ENCODE measurements at places on chromosomes 11 and 22. TPM values are rescaled to one million over a fixed set of nuclear protein-coding genes. Genes with fewer than 3 reads are reported as not detected.

Gene GSTP1
- total RNA-seq, result 1,225 TPM

Gene ISX
- total RNA-seq, result not detected

Gene THY1
- 200 TPM for total RNA-seq

Gene POU2AF2
- total RNA-seq, result not detected

Gene ZP1
- total RNA-seq, result 0.55 TPM

Gene UBQLN3
- total RNA-seq, result under 0.01 TPM

Gene CAPN5
- 9.5 TPM for total RNA-seq

Gene GNG3
- total RNA-seq, result not detected

Gene TSG101
- total RNA-seq, result 50.2 TPM

Gene PANX2
- 0.85 TPM for total RNA-seq

Gene OR2AT4
- total RNA-seq, result not detected

Gene BTBD18
- not detected for total RNA-seq

Gene IRAG1
- 14.4 TPM for total RNA-seq

Gene SLCO2B1
- 0.65 TPM for total RNA-seq

Gene SERPING1
- 10.8 TPM for total RNA-seq

Gene WNT11
- total RNA-seq, result 1.1 TPM

Gene ESAM
- total RNA-seq, result 0.14 TPM

Gene ST14
- under 0.01 TPM for total RNA-seq

Gene MMP27
- total RNA-seq, result not detected

Gene OR52A1
- not detected for total RNA-seq

Gene MMP10
- 1.2 TPM for total RNA-seq

Gene ART5
- total RNA-seq, result not detected

Gene LUZP2
- total RNA-seq, result 0.14 TPM

Gene DDTL
- total RNA-seq, result 0.92 TPM

Gene FAT3
- 0.14 TPM for total RNA-seq

Gene MPZL2
- total RNA-seq, result not detected

Gene MMP8
- total RNA-seq, result under 0.01 TPM

Gene SYT7
- 0.74 TPM for total RNA-seq

Gene C1QTNF5
- 17.5 TPM for total RNA-seq

Gene CRY2
- total RNA-seq, result 14.9 TPM

Measured in smooth muscle cell of bladder (primary cell).